ENCODE measurements at places on chromosomes 1 and 21.

DNA sequence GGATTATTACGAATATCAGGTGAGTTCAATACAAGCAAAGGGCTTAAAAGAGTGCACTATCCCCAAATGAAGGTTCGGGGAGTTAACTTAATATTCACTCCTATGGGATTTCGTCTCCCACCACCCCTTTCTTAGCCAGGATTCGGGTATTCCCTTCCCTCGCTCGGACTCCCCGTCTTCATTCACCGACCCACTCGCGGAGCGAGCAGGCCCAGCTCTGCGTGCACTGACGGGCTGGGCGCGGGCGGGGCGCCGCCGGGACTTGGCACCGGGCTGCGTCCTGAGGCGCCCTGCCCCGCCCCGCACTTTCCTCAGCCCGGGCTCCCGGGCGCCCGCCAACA, 7.7 kb upstream of the MPZL1 start:
- no peaks in the 10 kb centered on the region for H3K36me3 ChIP-seq
- peaks cover 27% of the 10 kb centered on the region for H3K4me1 ChIP-seq
- peak overlapping the region; percentile 99 for H3K27ac ChIP-seq
- peak overlapping the region; percentile 93 for H3K4me3 ChIP-seq

- H3K4me1 ChIP-seq: no peaks in the 10 kb centered on the region
- no peak overlapping the region for H3K27ac ChIP-seq
- DNase-seq: no peak
- no peaks in the 10 kb centered on the region for H3K36me3 ChIP-seq
These were observed 40.3 kb upstream of the TRIM45 start for GRCh38 chr1:117161887-117162286.

- no peaks in the 10 kb centered on the region for H3K36me3 ChIP-seq
These were observed 11.8 kb downstream of the PADI4 start for GRCh38 chr1:17319561-17320350.

DNA sequence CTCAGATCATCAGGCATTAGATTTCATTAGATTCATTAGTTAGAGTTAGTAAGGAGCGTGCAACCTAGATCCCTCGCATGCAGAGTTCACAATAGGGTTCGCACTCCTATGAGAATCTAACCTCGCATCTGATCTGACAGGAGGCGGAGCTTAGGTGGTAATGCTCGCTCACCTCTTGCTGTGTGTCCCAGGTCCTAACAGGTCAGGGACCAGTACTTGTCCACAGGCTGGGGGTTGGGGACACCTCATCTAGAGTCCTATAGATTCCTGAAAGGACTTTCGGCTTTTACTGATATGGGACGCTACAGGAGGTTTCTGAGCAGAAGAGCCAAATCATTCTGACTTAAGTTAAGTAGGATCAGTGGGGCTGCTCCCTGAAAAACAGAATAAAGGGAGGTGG, 91.4 kb downstream of the AKT3 start:
- DNase-seq: no peak
- no peaks in the 10 kb centered on the region for H3K36me3 ChIP-seq

- H3K4me3 ChIP-seq: no peak overlapping the region
- no peak for DNase-seq
- no peaks in the 10 kb centered on the region for H3K27me3 ChIP-seq
- H3K4me1 ChIP-seq: no peaks in the 10 kb centered on the region
- no peaks in the 10 kb centered on the region for H3K36me3 ChIP-seq
These were observed 181.6 kb downstream of the RASAL2 start for GRCh38 chr1:178275553-178275952.

GRCh38 chr1:219081943-219082925, 91.4 kb upstream of the LYPLAL1 start:
- H3K4me3 ChIP-seq: no peak overlapping the region
- no peak overlapping the region for H3K27ac ChIP-seq
- H3K27me3 ChIP-seq: no peaks in the 10 kb centered on the region
- DNase-seq: no peak
- no peaks in the 10 kb centered on the region for H3K36me3 ChIP-seq

GRCh38 chr1:170414989-170415709, 116.8 kb upstream of the GORAB start:
- H3K27ac ChIP-seq: no peak overlapping the region
- no peaks in the 10 kb centered on the region for H3K4me1 ChIP-seq
- no peak for DNase-seq
- no peaks in the 10 kb centered on the region for H3K36me3 ChIP-seq
- H3K27me3 ChIP-seq: no peaks in the 10 kb centered on the region
- no peak overlapping the region for H3K4me3 ChIP-seq

GRCh38 chr1:10504249-10504648, 29.5 kb downstream of the PEX14 start:
- peaks cover 19% of the 10 kb centered on the region for H3K4me1 ChIP-seq
- no peaks in the 10 kb centered on the region for H3K27me3 ChIP-seq
- no peak overlapping the region for H3K27ac ChIP-seq
- no peak for DNase-seq
- H3K4me3 ChIP-seq: no peak overlapping the region

GRCh38 chr1:55067022-55067778, 27.9 kb downstream of the PCSK9 start:
- DNase-seq: no peak
- no peak overlapping the region for H3K27ac ChIP-seq
- no peak overlapping the region for H3K4me3 ChIP-seq
- peaks cover 53% of the 10 kb centered on the region for H3K36me3 ChIP-seq
- H3K27me3 ChIP-seq: no peaks in the 10 kb centered on the region

GRCh38 chr1:224615861-224616755, at the start of gene CNIH3:
TSS of gene CNIH3 (plus strand) at chr1:224616317. CDS start at chr1:224617175, 858 bp downstream.
- peak within 1 kb of the TSS; percentile 81 for H3K4me3 ChIP-seq
- DNase-seq: peak; percentile 87
- peak within 1 kb of the TSS; percentile 46 for H3K27ac ChIP-seq
- H3K4me1 ChIP-seq: peaks cover 57% of the 10 kb centered on the region
- H3K36me3 ChIP-seq: peaks cover under 1% of the 10 kb centered on the region

DNA sequence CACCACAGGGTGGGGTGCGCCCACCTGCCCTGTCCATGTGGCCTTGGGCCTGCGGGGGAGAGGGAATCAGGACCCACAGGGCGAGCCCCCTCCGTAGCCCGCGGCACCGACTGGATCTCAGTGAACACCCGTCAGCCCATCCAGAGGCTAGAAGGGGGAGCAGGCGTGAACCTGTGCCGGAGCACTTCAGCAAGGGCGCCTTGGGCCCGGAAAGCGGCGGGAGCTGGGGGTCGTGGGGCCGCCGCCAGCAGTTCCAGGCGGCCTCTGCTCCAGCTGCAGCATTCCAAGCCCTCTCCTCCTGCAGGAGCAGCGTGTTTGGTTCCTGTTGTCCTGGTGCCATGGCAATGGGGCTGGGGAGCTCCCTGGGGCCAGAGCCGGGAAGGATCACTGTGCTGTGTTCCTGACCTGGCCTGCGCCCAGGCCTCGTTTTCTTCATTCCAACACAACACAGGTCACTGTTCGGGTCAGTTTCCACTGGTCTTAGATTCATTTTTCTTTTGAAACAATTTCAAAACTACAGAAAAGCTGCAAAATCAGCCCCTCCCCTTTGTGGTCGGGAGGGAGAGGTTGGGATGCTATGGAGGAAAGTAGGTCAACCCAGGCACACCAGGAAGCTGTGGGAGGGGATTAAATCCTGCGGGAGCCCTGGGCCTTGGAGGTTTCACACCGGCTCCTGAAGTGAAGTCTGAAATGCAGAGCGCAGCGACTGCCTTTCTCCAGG, 18.8 kb downstream of the SLX9 start:
- no peaks in the 10 kb centered on the region for H3K4me1 ChIP-seq
- no peak for DNase-seq
- no peaks in the 10 kb centered on the region for H3K27me3 ChIP-seq
- no peak overlapping the region for H3K27ac ChIP-seq
- H3K36me3 ChIP-seq: peaks cover 89% of the 10 kb centered on the region

DNA sequence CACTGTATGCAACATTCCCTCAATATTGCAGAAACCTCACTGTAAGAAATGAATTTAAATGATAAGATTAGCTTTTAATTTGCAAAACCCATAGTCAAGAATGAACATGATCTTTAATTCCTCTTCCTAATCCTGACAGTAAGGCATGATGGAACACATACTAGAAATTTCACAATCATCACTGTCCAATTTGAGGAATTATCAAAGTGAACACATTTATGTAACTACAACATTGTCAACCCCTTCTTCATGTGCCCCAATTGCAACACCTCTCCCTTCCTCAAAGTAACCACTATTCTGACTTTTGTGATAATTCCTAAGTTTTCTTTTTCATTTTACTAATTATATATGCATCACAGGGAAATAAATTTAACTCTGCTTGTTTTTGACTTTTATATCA, 103.1 kb downstream of the LHX8 start:
- H3K27ac ChIP-seq: no peak overlapping the region
- H3K4me3 ChIP-seq: no peak overlapping the region
- H3K36me3 ChIP-seq: no peaks in the 10 kb centered on the region

- DNase-seq: no peak
- no peaks in the 10 kb centered on the region for H3K27me3 ChIP-seq
- H3K36me3 ChIP-seq: no peaks in the 10 kb centered on the region
- H3K4me1 ChIP-seq: no peaks in the 10 kb centered on the region
- H3K27ac ChIP-seq: no peak overlapping the region
- no peak overlapping the region for H3K4me3 ChIP-seq
These were observed 25.2 kb upstream of the DUSP23 start for GRCh38 chr1:159755451-159756007.

DNA sequence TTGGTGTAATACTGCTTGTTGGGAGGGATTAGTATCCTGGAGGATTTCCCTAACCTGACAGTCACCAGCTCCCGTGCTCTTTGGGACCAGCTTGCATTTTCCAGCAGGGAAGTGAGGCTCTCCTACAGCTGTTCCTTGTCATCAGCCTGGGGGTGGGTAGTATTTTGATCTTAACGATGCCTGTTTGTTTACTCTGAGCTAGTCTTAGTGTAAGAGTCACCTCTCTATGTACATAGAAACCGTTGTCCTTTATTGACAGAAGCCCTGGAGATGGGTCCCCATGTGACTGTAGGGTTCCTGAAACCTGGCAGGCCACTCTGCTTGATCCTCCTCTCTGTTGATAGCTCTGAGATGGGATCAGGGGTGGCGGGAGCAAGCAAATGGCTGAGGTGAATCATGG, 58.0 kb downstream of the ACP6 start:
- no peak overlapping the region for H3K4me3 ChIP-seq
- H3K36me3 ChIP-seq: peaks cover 70% of the 10 kb centered on the region
- H3K27me3 ChIP-seq: no peaks in the 10 kb centered on the region
- DNase-seq: no peak
- no peak overlapping the region for H3K27ac ChIP-seq
- H3K4me1 ChIP-seq: peaks cover 12% of the 10 kb centered on the region

- no peaks in the 10 kb centered on the region for H3K27me3 ChIP-seq
- no peak overlapping the region for H3K4me3 ChIP-seq
- no peak overlapping the region for H3K27ac ChIP-seq
These were observed 132.7 kb downstream of the PLPPR4 start for GRCh38 chr1:99397029-99397428.

- H3K27me3 ChIP-seq: no peaks in the 10 kb centered on the region
- H3K4me1 ChIP-seq: peaks cover 18% of the 10 kb centered on the region
- no peak overlapping the region for H3K4me3 ChIP-seq
- DNase-seq: no peak
These were observed 10.3 kb upstream of the LEFTY1 start for GRCh38 chr1:225899044-225899925.

DNA sequence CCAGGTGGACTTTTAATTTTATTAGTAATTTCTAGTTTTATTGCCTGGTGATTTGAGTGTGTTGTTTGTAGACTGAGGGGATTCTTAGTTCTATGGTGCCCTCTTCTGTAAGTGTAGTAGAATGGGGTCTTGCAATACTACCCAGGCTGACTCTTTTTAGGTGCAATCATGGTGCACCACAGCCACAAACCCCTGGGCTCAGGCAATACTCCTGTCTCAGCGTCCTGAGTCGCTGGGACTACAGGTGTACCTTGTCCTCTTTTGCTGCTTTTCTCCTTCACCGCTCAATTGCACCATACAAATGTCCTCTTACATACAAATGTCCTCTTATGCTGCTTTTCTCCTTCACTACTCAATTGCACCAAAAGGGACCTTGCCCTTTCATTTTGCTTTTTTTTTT, 43.1 kb downstream of the SCP2 start:
- DNase-seq: no peak
- H3K27ac ChIP-seq: no peak overlapping the region
- H3K36me3 ChIP-seq: no peaks in the 10 kb centered on the region
- no peaks in the 10 kb centered on the region for H3K4me1 ChIP-seq
- no peaks in the 10 kb centered on the region for H3K27me3 ChIP-seq
- no peak overlapping the region for H3K4me3 ChIP-seq

- no peak overlapping the region for H3K27ac ChIP-seq
- H3K4me3 ChIP-seq: no peak overlapping the region
- H3K27me3 ChIP-seq: peaks cover 8% of the 10 kb centered on the region
- no peaks in the 10 kb centered on the region for H3K36me3 ChIP-seq
These were observed 19.1 kb upstream of the KCNA10 start for GRCh38 chr1:110538075-110538474.

- H3K4me1 ChIP-seq: no peaks in the 10 kb centered on the region
- peaks cover 6% of the 10 kb centered on the region for H3K27me3 ChIP-seq
- no peak overlapping the region for H3K27ac ChIP-seq
- no peak overlapping the region for H3K4me3 ChIP-seq
- no peaks in the 10 kb centered on the region for H3K36me3 ChIP-seq
These were observed 46.6 kb downstream of the LPAR3 start for GRCh38 chr1:84846387-84846786.

- peak within 1 kb of the TSS; percentile 78 for H3K27ac ChIP-seq
- DNase-seq: peak; percentile 76
- H3K4me3 ChIP-seq: peak within 1 kb of the TSS; percentile 90
- no peaks in the 10 kb centered on the region for H3K27me3 ChIP-seq
These were observed at the start of gene DENND4B for GRCh38 chr1:153946622-153947241. TSS of gene DENND4B (minus strand) at chr1:153946718. CDS start at chr1:153944374, 2,344 bp downstream.

DNA sequence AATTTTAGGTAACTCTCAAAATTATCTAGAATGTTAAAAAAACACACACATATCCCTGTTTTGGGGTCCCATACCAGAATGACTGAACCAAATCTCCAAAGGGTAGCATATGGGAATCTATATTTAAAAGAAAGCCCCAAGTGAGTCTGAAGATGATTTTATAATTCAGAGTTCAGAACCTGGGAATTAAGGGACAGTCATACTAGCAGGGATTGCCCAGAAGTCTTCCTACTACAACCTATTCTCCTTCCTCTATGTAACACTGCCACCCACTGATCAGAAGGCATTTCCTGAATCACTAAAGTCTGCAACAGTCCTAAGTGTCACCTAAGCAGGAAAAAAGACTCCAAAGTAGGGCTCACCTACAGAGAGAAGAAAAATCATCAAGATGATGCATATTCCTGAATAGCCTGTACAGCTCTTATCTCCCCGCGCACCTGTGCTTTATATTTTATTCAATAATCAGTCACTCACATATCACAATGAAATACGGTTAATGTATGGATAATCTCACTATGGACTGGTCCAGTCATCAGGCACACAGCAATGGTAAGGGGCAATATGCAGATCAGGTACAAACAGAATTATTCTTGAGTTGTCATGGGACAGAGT, 4.9 kb downstream of the RGS1 start:
- H3K27ac ChIP-seq: peak overlapping the region; percentile 86
- peaks cover 55% of the 10 kb centered on the region for H3K36me3 ChIP-seq
- peak; percentile 60 for DNase-seq
- peak overlapping the region; percentile 68 for H3K4me3 ChIP-seq
- H3K27me3 ChIP-seq: no peaks in the 10 kb centered on the region

DNA sequence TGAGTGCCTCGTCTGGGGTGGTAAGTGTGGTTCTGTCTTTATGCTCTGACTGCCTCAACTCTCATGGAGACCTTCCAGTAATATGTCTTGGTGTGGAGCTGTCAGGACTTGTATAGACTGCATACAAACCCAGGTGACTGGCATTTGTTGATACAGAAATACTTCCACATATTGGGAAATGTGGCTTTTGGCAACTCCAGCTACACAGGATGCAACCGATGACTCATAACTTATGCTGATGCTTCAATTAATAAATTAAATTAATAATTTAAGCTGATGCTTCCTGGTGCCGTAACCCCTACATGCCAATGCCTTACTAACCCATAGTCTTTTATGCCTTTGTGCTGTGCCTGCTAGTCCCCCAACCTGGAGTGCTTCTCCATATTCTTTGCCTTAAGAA, 72.3 kb upstream of the ARTN start:
- no peaks in the 10 kb centered on the region for H3K4me1 ChIP-seq
- no peaks in the 10 kb centered on the region for H3K27me3 ChIP-seq
- peaks cover 12% of the 10 kb centered on the region for H3K36me3 ChIP-seq
- H3K4me3 ChIP-seq: no peak overlapping the region
- H3K27ac ChIP-seq: no peak overlapping the region
- DNase-seq: no peak
